NCI-H1930 (cell line): ENCODE measurements at places on chromosomes 7 and 10.

DNA sequence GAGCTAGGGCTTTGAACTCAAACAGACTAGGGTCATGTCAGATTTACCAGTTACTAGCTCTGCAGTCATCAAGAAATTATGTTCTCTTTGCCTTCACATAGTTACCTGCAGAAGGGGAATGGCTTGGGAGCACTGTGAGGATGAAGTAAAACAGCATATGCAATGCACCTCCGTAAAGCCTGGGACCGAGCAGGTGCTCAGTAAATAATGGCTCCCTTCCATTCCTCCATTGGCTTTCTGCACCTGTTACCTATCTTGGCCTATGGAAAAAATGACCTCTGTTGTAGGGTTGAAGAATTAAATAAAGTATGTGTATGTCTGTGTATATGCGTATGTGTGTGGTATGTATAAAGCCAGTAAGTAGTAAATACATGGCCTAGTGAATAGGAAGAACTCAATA lies 78.8 kb downstream of the PDE1C start:
- no peak for DNase-seq

- DNase-seq = no peak
Observed at GRCh38 chr10:69472142-69472541, 20.9 kb downstream of the TSPAN15 start.

- DNase-seq = no peak
Observed at GRCh38 chr7:375901-376305, 85.9 kb downstream of the FOXL3 start.

GRCh38 chr10:62900829-62901571 lies 84.8 kb upstream of the EGR2 start:
- no peak for DNase-seq

GRCh38 chr7:130441408-130441869 lies 623 bp upstream of the CEP41 start:
- peak; percentile 96 for DNase-seq

DNA sequence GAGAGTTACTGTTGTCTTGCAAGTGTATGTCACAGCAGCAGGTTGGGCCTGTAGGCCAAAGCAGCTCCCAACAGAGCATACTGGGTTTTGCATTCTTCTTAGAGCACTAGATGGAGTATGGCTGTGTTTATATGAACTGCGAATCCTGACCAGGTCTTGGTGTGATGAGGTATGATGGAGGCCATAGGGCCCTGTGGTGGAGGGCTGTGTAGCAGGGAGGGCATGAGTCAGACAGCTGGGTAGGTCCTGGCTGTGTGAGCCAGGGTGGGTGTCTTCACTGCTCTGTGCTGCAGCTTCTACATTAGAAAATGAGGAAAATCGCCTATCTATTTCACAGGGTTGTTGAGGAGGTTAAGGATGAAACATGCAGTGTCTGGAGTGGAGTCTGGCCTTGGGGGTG lies 124.2 kb downstream of the BUB3 start:
- DNase-seq = no peak

DNA sequence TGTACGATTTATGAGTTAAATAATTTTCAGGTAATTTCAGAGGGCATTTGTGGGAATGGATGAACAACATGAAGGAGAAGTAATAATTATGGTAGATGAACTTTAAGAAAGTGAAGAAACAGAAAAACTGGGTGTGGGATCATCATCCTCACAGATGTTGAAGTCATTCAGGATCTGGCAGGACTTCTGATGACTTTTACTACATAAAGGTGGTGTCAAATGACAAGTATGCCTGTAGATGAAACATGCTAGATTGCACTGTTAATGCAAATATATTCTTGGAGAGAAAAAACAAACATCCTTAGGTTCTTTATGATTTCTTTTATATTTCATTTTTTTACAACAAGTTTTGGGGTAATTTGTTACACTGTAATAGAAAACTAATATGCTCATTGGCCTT lies 230.2 kb downstream of the PCLO start:
- no peak for DNase-seq

GRCh38 chr7:55187701-55188491 lies 169.1 kb downstream of the EGFR start:
- DNase-seq = no peak

DNA sequence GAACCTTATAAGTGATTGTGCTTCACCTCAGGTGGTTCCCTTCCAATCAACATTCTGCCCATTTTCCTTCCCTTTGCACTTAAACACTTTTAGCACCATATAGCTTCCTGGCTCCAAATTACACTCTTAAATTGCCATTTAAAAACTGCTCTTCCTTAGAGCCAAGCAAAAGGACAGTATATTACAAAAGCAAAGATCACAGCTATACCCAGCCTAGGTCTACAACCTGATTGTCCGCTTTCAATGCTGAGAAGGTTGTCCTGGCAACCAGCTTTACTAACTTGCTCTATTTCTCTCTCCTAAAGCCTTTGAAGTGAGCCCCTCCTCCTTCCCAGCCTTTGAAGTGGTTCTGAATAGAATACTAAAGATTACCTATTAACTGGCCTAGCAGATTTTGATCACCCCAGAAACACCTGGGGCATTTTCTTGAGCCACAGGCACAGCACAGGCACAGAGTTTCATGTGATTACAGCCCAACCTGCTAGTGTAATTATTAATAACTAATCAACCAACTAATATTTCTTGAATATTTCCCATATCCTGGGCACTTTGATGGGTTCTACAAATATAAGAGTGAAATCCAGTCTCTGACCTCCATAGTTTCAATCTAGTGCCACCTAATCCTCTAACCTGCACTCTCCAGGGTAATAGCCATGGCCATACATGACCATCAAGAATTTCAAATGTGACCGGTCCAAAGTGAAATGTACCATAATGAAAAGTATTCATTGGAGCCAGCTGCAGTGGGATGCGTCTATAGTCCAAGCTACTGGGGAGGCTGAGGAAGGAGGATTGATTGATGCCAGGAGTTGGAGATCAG lies 63.6 kb upstream of the TRIM24 start:
- DNase-seq = peak; percentile 3

DNA sequence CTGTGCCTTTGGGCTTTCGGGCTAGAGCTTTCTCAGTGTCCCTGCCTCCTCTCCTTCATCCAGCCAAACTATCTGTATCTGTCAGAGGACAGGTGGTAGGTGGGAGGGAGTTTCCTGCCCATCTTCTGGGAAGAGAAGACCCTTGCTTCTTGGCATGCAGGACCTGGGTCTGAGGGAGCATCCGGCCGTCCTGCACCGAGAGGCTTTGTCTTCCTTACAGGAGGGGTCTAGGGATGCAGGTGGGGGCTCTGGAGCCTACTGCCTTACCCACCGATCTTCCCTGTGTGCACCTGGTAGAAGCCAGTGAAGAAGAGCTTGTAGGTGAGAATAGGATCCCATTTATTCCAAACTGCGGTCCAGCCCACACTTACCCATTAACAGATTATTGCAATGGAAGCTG lies 5.8 kb upstream of the KLF6 start:
- DNase-seq = no peak

DNA sequence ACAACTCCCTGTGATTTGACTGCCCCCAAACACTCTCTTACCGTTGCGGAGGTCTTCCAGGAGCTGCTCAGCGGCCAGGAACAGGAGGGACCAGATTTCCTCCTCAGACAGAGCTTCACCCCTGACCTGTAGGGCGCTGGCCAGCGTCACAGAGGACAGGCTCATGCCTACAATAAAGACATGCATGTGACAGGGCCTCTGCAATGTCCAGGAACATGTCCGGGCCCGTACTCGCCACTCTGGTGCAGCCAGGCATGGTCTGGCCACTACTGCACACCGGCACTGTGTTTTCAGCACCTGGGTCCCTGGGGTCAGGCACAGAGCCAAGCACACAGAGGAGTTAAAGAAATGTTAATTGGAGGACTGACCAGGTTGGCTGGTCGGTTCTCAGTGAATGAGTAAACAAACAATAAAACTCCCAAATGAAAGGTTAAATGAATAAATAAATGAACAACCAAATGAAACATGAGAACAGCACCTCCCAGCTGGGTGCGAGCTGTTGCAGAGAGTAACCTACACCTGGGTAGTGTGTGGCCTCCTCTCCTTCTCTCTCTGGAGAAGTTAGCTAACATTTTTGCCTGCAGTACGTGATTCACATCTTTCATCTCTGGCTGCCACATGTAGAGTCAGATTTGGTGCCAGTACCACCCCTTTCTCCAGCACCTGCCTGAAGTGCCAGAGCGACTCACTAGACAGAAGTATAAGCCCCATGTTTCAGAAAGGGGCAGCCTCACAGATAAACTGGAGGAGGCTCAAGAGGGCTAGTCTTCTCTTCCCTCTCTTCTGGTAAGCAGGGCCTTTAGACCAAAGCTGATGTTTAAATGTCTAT lies 22.8 kb downstream of the FRMPD2 start:
- DNase-seq = no peak

GRCh38 chr10:91627344-91628102 lies 5.3 kb downstream of the PPP1R3C start:
- no peak for DNase-seq

DNA sequence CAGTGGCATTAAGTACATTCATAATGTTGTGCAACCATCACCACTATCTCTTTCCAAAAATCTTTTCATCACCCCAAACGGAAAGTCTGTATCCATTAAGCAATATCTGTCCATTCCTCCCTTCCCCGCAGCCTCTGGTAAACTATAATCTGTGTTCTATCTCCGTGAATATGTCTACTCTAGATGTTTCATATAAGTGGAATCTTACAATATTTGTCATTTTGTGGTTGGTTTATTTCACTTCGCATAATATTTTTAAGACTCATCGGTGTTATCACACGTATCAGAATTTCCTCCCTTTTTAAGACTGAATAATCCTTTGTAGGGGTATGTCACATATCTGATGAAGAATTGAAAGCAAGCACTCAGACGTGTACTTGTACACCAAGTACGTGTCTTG lies 86.0 kb upstream of the FGFR2 start:
- no peak for DNase-seq

GRCh38 chr7:4188651-4189050 lies 493.4 kb upstream of the FOXK1 start:
- DNase-seq = no peak

DNA sequence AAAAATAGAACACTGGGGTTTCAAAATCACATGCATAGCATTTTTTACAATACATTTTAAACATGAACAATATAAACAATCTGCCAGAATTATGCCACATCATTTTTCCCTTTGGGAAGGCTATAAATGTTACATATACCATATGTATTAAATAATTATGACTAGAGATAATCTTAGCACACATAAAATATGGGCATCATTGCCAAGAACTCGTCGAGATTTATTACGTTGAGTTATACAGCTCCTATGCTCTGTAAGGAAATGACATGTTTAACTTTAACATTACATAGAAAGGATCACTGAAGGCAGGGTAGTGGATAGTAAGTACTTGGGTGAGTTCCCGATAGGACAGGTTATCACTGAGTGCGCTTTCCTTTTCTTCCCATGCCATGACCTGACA lies 267.8 kb downstream of the PARD3 start:
- DNase-seq = no peak

GRCh38 chr10:127168261-127168660 lies 28.1 kb downstream of the INSYN2A start:
- DNase-seq = no peak

DNA sequence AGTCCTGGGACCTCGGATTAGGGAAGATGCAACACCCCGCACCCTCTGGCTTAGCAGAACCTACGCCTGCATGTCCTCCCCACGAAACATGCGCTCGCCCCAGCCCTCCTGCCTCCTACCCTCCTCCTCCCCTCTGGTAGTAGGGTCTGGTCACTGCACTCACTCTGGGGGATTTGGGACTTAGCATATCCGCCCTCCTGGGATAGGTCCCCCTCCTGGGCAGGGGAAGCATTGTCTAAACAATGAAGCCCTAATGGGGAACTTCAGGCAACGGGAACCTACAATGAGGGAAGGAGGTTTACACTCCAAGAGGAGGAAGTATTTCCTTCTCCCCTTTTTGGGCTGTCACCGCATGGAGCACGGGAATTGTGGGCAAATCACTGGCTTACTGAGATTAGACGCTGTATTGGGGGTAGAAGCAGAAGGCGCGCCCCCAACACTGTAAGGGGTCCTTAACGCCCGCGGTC lies 892 bp downstream of the CRHR2 start:
- DNase-seq = no peak

- no peak for DNase-seq
Observed at GRCh38 chr7:135771051-135771450, 22.4 kb upstream of the FAM180A start.

GRCh38 chr7:97973206-97973658 lies 16.8 kb downstream of the OCM2 start:
- no peak for DNase-seq

- DNase-seq = no peak
Observed at GRCh38 chr7:155512246-155512887, 34.0 kb downstream of the CNPY1 start.

DNA sequence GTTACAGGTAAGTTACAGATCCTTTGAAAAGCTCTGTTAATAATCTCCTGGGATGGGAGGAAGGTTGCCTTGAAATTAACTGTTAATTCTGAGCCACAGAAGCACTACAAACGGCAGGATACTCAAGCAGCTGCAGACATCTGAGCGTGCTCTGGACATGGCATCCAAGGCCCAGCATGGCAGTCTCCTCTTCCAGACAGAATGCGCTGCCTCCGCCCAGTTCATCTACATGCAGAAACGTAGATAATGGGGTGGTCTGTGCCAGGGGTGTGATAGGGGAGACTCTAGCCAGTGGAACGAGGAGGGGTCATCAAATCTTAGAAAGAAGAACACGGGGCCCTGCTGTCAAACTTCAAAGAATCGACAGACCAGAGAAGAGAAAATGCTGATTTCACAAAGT lies 13.8 kb downstream of the VIPR2 start:
- DNase-seq = no peak

DNA sequence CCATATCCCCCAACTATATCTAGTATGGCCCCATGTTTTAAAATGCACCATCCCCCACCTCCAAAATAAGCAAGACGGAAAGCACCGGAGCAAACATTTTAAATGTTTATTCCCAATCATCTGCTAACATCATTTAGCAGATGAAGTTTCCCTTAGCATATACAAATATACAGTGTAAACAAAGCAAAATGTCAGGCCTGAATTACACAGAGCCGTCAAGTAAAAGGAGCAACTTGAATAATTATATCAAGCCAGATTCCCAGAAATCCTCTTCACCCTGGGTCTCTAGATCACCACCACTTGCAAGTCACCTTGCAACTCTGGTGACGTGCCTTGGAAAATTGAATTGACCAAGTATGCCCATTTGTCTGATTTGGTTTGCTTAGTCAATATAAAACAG lies 91.6 kb upstream of the COL1A2 start:
- DNase-seq = no peak

- DNase-seq = peak; percentile 22
Observed at GRCh38 chr7:92461027-92462003, 14.0 kb downstream of the GATAD1 start.

DNA sequence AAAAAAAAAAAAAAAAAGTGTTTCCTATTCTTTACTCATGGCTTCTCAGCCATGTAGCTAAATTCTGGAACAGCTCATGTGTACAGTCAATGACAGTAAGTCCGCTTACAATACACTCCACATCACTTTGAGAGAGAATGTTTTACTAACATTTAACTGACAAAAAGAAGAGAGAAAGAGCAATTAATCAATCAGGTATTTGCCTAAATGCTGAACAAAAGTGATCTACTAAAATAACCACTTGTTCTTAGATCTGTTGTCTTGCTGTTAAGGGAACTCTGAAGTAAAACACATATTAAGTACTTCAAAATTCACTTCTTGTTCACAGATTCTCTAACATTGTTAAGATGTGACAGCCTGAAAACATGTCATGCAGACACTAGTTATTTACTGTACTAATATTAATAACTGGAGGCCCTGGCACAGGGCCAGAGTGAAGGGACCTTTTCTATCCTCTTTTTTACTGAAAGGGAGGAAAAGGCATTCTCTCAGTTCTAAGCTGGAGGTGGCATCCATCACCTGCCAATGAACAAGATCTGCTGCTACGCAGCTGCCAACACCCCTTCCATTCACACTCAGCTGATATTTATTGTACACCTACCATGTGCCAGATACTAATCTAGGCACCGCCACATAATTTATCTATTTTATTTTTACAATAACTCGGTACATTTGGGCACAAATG lies 72.6 kb downstream of the AHR start:
- DNase-seq = no peak
